Daoy (cell line): ENCODE measurements at places on chromosomes 12 and 14.

GRCh38 chr12:10214895-10215267, 2.2 kb downstream of the GABARAPL1 start:
- DNase-seq = no peak

GRCh38 chr12:132717011-132717410, 6.4 kb downstream of the PGAM5 start:
- no peak for DNase-seq

DNA sequence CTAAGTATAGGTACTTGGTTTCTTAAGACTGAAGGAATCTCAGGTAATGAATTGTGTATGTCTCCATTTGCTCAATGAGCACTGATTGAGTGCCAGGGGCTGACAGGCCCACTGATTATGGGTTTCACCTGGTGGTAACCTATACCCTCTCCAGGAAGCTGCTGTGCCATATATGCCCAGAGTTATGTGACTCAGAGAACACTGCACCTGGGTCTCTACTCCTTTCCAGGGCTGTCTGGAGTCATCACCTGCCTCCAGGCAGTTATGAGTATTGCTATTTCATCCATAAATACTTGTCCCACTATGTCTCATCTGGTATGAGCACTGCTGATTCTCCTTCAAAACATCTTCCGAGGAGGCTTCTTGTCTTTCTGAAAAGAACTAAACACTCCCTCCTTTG, 692.9 kb downstream of the BCL11B start:
- no peak for DNase-seq

DNA sequence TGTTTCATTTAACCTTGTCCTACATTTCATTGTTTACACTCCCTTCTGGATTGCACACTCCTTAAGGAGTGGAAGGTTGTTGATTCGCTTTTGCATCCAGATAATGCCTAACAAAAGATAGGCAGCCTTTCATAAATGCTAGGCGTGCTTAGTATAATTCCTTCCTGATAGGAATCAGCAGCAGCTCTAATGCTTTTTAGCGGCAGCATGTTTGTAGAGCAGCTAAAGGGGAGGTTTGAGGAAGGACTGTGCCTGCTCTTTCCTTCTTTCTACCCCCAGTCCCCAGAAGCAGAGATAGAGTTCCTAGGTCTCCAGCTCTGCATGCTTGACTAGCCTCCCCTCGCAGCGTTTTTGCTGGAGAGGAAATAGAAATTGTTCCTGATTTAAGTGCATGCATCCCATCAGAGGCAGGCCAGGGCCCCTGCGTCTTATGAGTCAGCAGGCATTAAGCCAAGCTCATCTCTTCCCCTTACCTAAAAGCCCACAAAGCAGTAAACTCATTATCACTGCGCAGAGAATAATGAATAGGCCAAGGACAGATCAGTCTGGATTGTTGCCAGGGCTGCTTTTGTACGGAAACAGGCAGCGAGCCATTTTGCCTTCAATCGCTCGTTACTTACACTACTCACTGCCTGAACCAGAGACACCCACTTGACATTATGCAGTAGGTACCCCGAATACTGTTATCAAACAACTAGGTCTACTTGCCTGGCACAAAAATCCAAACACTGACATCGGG, 14.0 kb upstream of the TBPL2 start:
- peak; percentile 89 for DNase-seq

- no peak for DNase-seq
Measured at GRCh38 chr12:103805655-103806360, 35.2 kb downstream of the NT5DC3 start.

- no peak for DNase-seq
Measured at GRCh38 chr12:45978108-45978507, 12.3 kb downstream of the SCAF11 start.

DNA sequence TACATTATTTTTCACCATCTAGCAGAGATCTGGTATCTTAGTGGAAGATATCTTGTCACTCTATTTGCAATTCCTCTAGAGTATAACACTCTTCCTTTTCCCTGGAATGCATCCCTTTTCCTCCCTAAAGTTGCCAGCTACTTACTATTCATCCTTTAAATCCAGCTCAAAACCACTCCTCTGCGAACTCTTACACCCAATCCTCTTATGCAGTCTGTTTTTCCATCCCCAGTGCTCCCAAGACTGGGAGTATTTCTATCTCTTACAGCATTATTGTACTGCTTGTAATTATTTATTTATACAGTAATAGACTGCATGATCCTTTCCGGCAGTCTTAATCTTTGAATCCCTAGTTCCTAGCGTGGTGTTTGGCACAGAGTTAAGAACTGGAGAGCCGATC, 2.9 kb upstream of the SRGAP1 start:
- no peak for DNase-seq

DNA sequence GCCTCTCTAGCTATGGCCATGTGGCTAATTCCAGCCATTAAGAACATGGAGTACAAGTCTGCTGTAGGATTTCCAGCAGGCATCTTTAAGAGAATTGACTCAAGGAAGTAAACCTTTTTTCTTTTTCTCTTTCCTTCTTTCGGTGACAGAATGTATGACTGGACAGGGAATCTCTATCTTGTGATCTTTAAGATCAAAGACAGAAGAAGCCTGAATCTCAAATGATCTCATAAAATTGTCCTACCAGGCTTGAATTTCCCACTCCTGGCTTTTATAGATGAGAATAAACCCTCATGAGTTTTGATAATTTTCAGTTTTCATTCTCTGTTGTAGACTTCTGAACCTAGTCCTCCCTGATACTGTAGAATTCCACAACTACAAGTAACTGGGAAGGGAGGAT, 11.4 kb downstream of the DUSP6 start:
- no peak for DNase-seq

- DNase-seq = no peak
Measured at GRCh38 chr14:43232261-43232660, 1274.8 kb downstream of the FSCB start.

DNA sequence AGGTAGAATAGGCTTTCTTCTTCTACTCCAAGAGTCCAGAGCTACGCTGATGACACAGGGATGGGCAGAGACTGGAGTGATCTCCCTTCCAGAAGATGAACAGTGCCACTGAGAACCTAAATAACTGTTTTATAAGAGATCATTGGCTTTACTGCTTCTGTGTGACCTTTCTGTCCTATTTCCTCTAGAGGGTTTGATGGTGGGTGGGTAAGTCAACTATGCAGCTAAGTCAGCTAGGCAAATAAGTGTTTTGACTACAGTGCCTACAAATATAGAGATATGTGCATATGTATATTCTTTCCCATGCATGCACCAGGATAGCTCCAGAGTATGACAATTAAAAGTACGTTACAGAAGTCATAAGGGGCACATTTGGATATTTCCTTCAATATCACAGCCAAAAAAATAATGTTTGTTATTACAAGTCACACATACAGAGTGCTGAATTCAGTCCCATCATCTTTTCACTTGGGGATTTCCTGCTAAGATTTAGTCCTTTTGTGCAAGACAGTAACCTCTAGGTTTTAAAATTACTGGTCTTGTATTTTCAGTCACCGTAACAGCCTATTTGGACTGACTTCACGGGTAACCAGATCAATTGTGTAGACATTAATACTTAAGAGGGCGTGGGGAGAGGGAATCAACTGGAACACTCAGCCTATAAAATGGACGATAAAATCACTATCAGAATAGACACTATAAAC, 412.6 kb upstream of the SOX5 start:
- DNase-seq = no peak

- DNase-seq = no peak
Measured at GRCh38 chr14:104678901-104679705, 10.3 kb upstream of the INF2 start.

- DNase-seq = no peak
Measured at GRCh38 chr14:60183741-60184140, 18.5 kb upstream of the DHRS7 start.
